PC-9 (cell line): ENCODE measurements at places on chromosomes 4 and X.

DNA sequence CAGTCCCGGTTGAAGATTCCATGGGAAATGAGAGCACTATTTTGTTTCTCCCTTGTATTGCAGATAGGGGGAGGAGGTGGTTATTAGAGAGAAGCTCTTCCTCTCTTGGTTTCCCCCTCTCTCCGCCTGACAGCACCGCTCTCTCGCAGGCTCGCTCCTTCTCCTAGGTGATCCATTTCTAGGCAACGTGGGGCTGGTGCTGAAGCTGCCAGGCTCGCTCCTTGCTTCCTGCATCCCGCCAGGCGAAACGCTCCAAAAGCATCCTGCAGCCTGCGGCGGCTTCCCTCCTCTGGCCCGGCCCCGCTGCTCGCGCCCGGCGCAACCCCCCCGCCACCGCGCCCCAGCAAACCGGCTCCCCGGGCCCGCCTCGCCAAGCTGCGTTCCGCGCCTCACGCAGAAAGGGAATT lies at the start of gene GRID2:
TSS of gene GRID2 (plus strand) at position 346 of the 407 bp plus-strand sequence.
- DNase-seq, result no peak

DNA sequence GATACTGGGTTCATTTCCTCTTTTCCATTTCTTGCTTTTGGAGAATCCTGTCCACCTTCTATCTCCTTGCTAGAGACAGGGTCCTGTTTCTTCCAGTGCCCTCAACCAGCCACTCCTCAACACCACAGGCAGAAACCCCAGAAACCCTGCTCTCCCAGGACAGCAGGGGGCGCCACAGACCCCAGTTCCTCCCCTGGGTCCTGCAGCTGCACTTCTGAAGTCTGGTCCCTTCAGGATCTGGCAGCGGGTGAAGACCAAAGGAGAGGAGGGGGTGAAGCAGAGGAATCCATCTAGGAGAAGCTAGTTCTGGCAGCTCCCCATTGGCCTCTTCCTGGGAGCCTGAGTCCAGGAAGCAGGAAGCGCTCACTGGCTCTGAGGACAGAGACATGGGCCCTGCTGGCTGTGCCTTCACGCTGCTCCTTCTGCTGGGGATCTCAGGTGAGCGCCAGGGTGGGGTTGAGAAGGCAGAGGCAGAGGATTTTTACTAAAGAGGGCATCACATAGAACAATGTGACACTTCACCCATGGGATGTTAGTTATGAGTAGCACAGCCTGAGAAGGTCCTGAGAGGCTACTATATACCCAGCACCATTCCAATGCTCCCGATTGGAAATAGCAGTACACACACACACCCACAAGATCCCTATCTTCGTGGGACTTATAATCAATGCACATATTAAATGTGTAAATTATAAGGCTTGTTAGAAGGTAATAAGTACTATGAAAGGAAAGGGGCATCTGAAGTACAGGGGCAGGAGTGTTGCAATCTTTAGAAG lies at the start of gene PRSS48:
TSS of gene PRSS48 (plus strand) at position 375 of the 776 bp plus-strand sequence. CDS start at position 387, 12 bp downstream.
- no peak for DNase-seq

GRCh38 chrX:30713061-30713525 lies 59.9 kb downstream of the GK start:
- no peak for DNase-seq

DNA sequence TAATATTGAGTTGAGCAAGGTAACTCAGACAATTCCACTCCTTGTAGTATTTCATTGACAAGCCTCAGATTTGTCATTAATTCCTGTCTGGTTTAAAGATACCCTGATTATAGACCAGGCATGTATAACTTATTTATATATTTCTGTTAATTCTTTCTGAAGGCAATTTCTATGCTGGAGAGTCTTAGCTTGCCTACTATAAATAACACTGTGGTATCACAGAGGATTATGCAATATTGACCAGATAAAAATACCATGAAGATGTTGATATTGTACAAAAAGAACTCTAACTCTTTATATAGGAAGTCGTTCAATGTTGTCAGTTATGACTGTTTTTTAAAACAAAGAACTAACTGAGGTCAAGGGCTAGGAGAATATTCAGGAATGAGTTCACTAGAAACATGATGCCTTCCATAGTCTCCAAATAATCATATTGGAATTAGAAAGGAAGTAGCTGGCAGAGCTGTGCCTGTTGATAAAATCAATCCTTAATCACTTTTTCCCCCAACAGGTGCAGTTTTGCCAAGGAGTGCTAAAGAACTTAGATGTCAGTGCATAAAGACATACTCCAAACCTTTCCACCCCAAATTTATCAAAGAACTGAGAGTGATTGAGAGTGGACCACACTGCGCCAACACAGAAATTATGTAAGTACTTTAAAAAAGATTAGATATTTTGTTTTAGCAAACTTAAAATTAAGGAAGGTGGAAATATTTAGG lies 821 bp downstream of the CXCL8 start:
- no peak for DNase-seq

DNA sequence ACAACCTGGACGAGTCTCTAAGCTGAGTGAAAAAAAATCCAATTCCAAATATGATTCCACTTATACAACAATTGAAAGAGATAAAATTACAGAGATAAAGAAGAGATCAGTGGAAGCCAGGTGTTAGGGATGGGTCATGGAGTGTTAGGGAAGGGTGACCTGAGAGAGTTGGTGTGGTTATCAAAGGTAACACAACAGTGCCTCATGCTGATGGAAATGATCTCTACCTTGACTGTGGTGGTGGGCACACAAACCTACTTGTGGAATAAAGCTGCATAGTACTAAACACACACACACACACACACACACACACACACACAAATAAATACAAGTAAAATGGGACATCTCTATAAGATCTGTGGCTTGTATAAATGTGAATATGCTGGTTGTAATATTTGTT lies 26.0 kb downstream of the BEND2 start:
- DNase-seq, result no peak

DNA sequence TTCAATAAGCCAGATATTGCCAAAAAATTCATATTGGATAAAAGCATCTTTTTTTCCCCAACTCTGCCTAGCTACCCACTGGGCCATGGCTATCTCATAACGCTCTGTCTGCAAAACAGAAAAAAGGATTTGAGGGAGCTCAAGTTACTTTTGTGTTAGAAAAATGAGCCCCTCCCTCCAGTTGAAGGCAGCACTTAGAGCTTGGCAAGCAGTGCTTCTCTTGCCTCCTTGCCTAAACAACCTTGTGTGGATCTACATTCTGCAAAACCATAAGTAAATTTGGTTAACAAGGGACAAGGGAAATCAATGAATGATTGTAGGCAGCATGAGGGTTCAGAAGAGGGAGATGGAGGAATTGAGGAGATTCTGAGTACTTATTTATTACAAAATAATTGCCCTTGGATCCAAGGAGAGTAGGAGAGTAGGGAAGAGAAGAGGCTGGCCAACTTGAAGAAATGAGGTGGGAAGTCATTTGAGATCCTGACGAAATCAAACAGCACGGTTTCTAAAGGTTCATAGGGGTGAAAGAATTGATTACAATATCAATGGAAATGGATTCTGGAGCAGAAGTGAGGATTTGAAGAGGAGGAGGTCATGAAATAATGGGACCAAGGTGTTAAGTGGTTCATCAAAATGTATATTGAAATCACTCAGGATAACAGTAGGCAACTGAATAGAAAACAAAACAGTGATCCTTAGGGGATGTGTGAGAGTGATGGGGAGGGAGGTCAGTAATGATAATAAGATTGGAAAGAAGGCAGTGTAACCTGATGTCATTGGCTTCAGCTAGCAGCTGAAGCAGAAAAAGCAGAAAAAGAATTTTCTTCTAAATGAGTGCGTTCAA lies 434.8 kb upstream of the IGFBP7 start:
- no peak for DNase-seq

GRCh38 chr4:75714011-75714410 lies 10.4 kb upstream of the USO1 start:
- DNase-seq, result no peak

DNA sequence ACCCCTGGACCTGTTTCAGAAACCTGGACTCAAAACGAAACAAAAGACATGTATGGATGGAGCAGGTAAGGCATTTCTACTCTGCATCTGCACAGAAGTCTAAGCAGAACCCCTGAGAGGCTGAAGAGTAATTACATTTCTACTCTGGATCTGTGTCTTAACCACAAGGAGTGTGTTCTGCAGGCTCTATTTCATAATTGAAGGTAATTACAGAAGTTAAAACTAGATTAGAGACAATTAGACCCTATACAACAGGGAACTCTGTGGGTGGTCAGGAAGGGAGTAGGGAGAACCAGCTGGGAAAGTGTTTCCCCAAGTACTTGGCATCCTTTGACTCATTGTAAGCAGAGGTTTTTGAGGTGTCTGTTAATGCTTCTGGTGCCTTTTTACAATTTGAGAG lies 69.8 kb downstream of the IGSF1 start:
- no peak for DNase-seq

DNA sequence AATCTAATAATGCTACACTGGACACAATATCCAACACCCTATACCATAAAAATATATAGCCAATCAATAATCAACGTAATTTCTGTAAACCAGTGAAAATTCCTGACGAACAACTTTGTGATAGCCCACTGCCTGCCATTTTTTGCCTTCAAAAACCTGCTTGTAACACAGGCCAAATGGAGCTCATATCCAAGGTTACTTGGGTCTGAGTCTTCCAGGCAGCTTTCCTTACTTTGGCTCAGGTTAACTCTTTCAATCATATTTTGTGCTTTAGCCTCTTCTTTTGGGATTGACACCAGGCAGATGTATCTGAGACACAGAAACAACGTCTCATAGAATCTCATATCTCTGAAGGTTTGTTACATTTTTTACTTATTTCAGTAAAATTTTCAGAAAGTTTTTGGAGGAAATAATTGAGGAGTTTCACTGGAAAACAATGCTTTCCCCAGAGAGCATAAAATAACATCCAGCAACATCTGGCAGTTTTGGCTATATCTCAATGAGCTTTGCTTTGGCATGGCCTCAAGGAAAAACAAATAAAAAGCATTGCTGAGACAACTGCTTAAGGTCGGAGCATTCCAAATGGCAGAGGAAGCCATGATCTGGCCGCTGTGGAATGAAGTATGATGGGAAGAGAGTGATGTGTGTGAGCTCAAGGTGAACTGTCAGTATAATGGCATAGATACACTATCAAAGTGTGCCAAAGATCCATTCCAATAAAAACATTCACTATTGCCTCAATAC lies 162.9 kb upstream of the SPIN4 start:
- no peak for DNase-seq
